Activated CD8-positive, alpha-beta memory T cell treated with anti-CD3 and anti-CD28 coated beads, Interleukin-2, amount 50 U/mL, for 4 hours (primary cell): ENCODE measurements at places on chromosomes 11 and 22.
A peak's percentile ranks its signal among the peaks of the same experiment; 100 is the strongest.

GRCh38 chr11:65611758-65612603 is 2.0 kb downstream of the MAP3K11 start:
- no peak for DNase-seq

GRCh38 chr11:124278261-124278660 is 22.1 kb downstream of the OR8G5 start:
- no peak for DNase-seq

GRCh38 chr11:126026579-126026978 is 36.1 kb downstream of the CDON start:
- no peak for DNase-seq

DNA sequence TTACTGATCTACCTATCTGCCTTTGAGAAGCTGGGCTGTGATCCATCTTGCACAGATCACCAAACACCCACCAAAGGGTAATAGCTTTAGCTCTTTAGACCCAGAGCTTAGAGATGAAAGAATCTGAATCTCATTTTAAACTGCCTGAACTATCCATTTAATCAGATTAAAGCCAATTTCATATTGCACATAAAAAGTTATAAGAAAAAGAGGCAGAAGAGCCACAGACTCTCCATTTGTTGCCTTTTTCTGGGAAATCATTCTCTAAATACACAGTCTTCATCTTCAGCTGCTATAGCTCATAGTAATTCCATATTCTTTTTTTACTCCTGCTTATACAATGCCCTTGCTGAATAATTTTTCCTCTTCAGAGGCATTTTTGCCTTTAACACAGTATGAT is 271.2 kb downstream of the DLG2 start:
- DNase-seq: no peak

GRCh38 chr11:111419181-111419580 is 40.1 kb upstream of the POU2AF1 start:
- DNase-seq: no peak

DNA sequence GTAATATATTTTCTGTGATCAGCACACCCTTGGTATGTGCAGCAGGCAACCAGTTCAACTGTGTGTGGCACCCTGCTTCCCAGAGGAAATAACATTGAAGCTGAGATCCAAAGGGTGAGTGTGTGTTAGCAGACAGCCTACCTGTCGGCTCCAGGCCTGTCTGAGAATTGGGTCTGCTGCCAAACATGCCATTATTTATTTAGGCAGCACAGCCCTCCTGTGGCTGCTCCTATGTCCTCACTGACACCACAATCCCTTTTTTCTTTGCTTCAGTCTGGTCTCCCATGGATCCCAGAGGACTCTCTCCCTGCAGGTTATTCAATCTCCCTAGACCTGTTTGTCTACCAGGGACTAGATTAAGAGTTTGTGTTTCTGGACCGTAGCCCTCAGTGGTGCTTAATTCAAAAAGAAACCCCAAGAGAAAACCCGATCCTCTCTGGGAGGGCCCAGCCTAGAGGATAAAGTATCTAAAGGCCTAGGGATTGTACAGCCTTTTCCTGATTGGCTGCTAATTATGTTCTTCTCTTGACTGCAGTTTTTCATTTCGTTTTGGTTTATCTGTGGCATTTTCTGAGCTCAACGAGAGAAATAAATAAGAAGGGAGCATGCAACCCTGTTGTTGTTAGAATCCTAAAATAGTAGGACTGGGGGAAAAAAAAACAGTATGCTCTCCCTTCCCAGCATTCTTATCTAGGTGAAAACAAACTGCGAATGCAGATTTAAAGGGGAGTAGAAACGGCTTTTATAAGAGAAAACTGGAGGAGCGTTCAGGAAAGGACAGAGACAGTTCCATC is 24.1 kb downstream of the KCNE3 start:
- DNase-seq: no peak

- DNase-seq: no peak
Observed at GRCh38 chr22:21076912-21077625, 31.3 kb downstream of the LRRC74B start.

GRCh38 chr11:826836-827145 is 928 bp upstream of the CRACR2B start:
- DNase-seq: no peak

- DNase-seq: no peak
Observed at GRCh38 chr11:68498321-68498720, 37.8 kb downstream of the PPP6R3 start.

- no peak for DNase-seq
Observed at GRCh38 chr11:58152781-58153180, 27.5 kb upstream of the OR9I1 start.

DNA sequence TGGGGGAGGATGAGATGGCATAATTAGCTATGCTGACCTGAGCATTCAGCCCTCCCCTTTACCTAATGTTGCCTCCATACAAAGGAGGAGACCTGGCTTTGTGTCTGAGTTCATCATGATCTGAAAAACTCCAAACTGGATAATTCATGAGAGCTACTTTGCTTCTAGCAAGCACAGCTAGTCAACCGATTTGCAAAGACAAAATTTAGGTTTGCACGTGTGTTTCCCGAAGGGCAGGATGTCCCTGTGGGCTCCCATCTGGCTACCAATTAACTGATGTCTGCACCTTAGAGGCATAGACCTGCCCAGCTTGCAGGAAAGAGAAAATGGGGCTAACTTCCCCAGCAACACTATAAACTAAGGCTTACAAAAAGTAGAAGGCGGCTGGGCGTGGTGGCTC is 42.2 kb upstream of the POU2AF1 start:
- DNase-seq: no peak

DNA sequence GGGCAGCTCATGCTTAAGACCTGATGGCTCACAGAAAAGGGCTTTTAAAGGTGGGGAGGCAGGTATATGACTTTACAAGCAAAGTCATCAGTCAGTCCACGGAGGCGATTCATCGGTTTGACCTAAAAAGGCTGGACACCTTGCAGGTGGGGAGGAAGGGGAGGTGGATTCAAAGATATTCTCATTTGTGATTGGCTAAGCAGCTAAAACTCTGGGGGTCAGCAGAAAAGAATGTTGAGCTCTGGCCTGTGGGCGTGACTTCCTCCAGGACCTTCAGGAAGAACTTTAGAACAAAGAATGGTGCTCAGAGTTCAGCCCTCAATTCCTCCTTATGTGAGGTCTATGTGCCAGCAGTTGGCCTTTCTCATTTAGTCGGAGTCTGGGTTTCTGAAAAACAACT is 78.3 kb upstream of the LMO1 start:
- no peak for DNase-seq

- DNase-seq: no peak
Observed at GRCh38 chr22:26259510-26259909, 90.2 kb downstream of the SEZ6L start.

DNA sequence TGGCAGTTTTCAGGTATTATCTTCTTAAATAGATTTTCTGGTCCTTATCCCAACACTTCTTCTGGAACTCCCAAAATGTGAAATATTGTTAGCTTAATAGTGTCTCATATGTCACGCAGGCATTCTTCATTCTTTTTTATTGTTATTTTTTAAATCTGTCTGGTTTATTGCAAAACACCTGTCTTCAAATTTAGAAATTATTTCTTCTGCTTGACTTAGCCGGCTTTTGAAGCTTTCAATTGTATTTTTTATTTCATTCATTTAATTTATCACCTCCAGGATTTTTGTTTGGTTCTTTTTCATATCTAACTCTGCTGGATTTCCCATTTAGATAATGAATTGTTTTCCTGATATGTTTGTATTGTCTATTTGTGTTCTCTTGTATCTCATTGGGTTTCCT is 49.9 kb downstream of the KCNQ1OT1 start:
- DNase-seq: no peak

GRCh38 chr11:94590352-94591041 is 23.3 kb downstream of the PIWIL4 start:
- no peak for DNase-seq

DNA sequence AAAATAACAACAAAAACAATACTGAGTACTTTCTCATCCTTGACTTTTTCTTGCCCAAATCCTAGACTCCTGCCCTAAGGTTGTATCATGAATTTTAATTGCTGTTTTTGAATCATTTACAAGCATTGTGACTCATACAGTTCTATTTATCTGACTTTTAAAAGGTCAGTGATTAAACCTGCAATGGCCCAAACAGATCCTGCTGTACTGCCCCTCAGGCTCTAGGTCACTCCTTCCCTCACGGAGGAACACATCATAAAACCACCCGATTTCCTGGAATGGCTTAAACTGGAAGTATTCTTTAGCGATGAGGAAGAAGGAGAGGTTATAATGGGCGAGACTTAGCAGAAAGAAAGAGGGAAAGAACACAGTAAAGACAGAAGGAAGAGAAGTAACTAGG is 12.3 kb downstream of the ARFGAP3 start:
- no peak for DNase-seq

- no peak for DNase-seq
Observed at GRCh38 chr11:12005476-12005875, 3.0 kb downstream of the DKK3 start.

GRCh38 chr11:76799066-76799804 is 16.1 kb downstream of the TSKU start:
- DNase-seq: peak; percentile 71

DNA sequence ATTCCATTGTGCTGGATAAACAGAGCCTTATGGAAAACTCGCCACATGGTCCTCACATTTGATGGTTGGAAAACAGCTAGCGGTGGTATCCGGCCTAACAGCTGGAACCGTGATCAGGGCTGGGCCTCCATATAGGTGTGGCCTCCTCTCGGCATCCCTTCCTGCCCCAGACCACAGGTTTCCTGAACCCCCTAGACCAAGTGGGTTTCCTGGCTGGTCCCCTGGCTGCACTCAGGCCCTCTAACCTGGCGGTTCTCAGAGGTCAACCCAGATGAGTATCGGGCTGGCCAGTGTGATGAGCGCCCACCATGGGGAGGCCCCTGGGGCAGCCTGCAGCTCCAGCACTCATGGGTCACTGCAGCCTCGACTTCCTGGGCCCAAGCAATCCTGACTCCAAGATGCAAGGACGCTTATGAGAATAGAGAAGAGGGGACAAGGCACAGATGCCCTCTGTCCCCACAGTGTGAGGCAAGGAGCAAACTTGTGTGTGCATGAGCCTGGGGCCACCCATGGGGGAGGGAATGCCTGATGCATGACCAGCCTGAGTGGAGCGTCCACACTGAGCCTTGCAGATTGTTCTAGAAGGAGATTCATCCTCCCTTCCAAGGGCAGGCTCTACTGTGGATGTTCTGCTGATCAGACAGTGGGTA is 53.4 kb upstream of the WNT7B start:
- DNase-seq: no peak

DNA sequence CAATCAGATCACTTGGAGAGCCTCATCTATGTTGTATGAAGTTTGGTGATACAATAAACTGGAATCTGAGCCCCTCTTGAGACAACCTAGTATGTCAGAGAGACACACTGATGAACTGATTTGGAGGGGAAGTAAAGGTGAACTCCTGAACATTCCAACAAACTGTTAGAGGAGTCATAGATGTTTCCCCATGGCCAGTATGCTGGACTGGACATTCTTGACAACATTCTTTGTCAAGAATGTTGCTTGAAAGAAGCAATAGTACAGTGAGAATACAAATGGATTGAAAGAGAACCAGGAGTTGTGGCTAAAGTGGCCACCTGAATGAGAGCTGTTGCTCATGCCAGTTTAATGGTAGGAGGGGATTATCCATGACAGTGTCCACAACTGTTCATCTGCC is 588.1 kb downstream of the NELL1 start:
- DNase-seq: no peak

- peak; percentile 44 for DNase-seq
Observed at GRCh38 chr22:20810645-20811044, 36.7 kb downstream of the SERPIND1 start.

GRCh38 chr11:91243630-91244029 is 981.0 kb upstream of the FAT3 start:
- DNase-seq: no peak

GRCh38 chr11:100562128-100562527 is 125.0 kb upstream of the ARHGAP42 start:
- DNase-seq: no peak

DNA sequence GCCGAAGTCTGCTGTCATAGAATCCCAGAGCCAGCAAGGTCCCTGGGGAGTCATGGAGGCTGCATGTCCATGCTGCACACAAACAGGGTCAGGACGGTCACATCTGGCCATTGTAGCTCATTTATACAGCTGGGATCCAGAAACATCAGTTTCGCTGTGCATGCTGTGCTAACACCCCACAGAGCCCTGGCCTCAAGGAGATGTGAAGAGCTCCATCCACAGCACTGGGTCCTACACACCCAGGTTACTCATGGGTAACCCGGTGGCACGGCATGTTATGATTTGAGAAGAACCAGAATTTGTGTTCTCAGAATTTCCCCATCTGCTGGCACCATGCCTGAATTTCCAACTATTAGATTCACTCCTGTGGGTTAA is 146.3 kb upstream of the ARHGAP20 start:
- DNase-seq: no peak

DNA sequence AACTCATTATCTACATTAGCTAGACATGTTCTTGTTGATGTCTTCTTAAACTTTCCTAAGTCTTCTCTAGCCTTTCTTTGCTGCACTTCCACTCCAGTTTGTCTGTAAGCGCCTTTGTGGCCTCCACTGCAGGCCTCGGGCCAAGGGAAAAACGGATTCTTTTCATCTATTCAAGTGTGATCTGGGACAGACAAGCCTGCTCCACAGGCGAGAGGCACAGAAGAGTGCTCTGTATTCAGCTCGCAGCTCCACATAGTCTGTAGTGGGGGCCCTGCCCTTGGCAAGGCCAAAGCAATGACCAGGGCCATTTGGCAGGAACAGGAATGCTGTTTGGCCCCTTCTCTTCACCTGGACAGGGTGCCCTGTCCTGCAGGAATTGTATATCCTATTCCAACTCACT is 84.1 kb upstream of the BARX2 start:
- DNase-seq: no peak

- DNase-seq: no peak
Observed at GRCh38 chr11:131463649-131464425, 93.4 kb downstream of the NTM start.

GRCh38 chr11:27358296-27358695 is 4.7 kb downstream of the CCDC34 start:
- DNase-seq: no peak

DNA sequence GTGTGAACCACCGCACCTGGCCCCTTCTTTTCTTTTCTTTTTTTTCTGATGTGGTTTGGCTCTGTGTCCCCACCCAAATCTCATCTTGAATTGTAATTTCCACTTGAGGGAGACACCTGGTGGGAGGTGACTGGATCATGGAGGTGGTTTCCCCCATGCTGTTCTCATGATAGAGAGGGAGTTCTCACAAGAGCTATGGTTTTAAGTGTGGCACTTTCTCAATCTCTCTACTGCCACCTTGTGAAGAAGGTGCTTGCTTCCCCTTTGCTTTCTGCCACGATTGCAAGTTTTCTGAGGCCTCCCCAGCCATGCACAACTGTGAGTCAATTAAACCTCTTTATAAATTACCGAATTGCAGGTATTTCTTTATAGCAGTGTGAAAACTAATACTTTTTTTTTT is 4.9 kb upstream of the TCN2 start:
- no peak for DNase-seq

GRCh38 chr11:84558085-84558905 is 1068.8 kb downstream of the DLG2 start:
- DNase-seq: no peak
